Hypothalamus (tissue), 51 donors: ENCODE measurements at places on chromosomes 16 and 17.

GRCh38 chr17:49610883-49611584 lies 35.4 kb downstream of the NXPH3 start:
- no peak for DNase-seq

- DNase-seq = no peak
Observed at GRCh38 chr17:57939797-57940196, 15.4 kb downstream of the CUEDC1 start.

DNA sequence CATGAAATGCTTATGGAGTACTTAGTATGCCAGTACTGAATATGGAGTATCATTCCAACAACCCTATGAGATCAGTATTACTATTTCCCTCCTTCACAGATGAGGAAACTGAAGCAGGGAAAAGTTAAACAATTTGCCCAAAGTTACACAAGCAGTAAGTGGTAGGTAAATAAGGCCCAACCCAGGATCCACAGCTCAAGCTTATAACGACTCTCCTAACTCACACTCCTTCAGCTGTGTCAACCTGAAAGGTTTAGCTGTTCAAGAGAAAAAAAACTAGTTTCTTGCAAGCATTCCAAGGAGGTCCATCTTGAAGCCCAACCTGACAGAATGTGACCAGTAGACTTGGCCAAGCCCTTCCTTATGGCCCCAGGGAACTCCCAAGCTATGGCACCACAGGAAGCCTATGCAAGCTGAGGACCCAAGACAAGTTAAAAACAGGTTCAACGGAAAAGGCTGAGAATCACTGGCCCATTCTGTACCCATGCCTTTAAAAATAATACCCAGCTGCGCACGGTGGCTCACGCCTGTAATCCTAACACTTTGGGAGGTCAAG lies 6.5 kb downstream of the CRK start:
- DNase-seq = no peak

DNA sequence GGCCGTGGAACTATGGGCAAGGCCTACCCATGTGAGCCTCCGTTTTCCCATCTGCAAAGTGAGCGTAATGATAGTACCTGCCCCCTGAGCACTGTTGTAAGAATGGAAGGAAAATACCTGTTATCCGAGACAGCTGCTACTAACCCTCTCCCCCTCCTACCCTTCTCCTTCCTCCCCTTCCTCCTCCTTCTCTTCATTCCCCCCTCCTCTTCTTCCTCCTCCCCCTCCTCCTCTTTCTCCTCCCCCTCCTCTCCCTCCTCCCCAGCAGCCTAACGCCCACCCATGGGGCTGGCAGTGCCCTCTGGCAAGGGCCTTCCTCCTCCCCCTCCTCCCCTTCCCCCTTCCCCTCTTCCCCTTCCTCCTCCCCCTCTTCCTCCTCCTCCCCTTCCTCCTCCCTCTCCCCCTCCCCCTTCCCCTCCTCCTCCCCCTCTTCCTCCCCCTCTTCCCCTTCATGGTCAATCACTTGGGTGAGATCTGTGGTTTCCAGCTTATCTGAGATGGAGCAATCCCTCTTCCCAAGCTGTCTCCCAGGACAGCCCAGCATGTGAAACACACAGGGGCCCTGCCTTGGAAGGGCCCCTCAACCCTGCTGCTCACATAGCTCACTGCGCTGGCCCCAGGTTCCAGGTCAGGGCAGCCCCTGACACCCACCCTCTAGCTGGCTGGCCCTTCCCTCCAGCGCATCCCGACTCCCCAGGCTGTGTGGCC lies 6.4 kb downstream of the ZFPM1 start:
- no peak for DNase-seq

- no peak for DNase-seq
Observed at GRCh38 chr16:49487746-49488145, 114.1 kb downstream of the C16orf78 start.

DNA sequence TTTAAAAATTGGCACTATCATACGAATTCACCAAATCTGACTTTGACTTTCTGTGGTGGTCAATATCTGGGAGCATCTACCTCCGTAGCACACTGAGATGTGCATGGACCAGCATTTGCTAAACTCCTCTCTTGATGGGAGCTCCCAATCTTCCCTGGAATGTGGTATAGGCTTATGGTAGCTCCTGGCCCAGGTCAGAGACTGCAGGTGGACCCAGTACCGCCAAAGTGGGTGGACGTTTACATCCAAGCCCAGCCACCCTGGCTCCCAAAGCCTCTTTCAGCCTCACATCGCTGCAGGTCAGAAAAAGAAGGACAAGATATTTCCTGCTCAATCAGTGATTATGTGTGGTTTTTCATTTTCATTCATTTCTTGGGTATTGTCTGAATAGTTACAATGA lies 43.1 kb upstream of the NKD1 start:
- DNase-seq = no peak

DNA sequence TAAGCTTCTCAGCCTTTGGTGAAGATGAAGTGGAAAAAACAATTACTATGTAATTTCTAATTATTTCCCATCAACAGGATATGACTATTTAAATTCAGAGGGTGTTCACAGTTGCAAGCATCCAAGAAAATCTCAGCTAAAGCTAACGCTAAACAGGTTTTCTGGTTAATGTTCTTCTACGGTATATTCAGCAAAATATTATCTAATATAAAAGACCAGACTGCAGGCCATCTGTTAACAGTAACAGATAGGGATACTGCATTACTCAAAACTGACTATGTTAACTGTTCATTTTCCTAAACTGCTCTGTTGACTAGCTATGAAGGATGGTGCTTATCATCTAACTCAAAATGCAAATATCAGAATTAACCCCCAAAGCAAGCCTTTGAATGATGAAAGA lies 32.8 kb downstream of the GLG1 start:
- no peak for DNase-seq
